ENCODE measurements at places on chromosomes 16 and 17.

GRCh38 chr17:59856859-59857794 is 35.6 kb downstream of the TUBD1 start:
- DNase-seq, result no peak

DNA sequence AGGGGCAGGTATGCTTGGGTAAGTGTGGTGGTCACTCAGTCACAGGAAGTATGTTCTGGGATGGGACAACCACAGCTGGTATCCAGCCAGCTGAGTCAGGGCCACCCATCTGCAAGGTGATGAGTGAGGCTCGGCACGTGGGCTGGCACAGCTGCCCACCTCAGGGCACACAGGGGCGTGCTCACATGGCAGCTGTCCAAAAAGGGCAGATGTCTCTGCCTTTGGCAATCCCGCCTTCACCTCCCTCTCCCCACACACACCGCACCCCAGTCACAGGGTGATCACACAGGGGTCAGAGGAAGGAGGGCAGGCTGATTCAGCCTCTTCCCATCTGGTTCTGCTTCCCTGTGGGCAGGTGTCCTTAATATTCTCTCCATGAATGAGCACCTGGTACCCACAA is 85.9 kb upstream of the TOB1 start:
- DNase-seq, result no peak

DNA sequence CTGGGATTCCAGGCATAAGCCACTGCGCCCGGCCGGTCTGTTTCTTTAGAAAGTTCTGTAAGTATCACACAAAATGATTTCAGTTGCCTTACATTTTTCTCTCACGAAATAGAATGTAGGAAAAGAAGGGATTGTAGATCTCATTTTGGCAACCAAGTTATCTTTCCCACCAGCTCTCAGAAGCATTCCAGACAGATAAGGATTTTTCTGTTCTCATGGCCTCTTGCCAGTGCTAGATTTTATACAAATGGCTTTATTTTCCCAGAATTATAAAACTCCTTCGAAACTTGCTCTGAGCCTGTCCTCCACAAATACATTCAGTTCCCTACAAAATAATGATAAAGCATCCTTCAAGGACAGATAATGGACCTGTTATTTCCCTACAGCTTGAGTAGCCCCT is 46.9 kb downstream of the LCMT1 start:
- no peak for DNase-seq

GRCh38 chr16:30895627-30896260 is 670 bp upstream of the CTF1 start:
- no peak for DNase-seq

DNA sequence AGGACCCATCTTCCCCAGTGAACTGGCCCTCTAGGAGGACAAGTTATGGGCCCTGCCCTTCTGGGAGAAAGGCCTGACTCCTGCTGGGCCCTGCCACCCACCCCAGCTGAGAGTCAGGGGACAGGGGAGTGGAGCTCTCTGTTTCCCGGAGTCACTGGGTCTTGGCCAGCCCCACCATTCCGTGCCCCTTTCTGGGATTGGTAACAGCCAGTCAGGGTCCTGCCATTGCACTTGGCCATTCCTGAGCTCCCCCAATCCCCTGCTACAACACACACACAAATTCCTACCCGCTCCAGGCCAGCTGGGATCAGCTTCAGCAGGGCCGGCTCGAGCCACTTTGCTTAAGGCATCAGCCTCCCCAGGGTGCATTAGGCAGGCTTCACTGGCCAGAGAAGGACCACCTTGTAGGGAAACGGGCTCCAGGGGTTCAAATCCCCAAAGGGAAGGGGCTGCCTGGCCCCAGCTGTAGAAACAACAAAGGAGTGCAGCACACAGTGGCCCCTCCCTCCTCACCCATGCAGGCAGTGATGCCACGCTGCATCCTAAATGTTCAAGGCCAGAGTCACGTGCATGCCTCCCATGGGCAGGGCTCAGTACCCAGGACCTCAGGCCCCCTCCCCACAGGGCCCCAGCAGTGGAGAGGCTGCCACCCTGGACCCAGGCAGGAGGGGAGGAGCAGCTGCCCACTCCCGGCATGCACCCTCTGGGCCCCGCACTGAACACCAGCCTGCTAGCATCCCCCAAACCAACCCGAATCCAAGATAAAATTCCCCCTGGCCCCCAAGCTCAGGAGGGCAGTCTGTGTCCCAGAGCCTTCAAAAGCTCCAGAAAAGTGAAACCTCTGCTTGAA is 37.7 kb downstream of the C16orf78 start:
- DNase-seq, result no peak

DNA sequence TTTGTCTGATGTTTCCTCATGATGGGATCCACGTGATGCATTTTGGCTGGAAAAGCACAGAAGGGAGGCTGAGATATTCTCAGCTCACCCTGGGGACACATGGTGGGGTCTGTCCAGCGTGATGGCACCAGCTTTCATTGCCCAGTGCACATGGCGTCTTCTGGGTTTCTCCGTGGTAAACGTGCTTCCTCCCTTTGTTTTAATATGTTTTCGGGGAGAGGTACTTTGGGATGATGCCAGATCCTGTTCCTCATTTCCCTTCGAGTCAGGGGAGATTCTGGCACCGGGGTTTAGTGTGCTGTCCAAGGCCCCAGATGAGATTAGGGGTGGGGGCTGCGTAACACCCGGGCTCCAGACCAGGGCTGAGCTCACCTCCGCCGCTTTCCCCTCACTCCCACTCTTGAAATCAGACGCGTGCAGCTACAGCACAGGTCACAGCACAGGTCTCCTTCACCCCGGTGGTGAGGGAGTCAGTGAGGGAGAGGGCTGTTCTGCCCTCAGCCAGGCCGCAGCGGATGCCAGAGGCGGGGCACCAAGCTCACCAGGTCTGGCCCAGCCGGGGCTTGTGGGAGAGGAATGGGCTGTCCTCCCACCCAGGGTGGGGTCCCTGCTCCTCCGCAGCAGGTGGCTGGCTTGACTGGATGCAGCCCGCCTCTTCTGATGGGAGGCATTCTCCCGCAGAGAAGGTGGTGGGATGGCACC is 33.9 kb downstream of the COX4I1 start:
- DNase-seq, result no peak

- DNase-seq, result no peak
These were observed 12.3 kb downstream of the CDH1 start for GRCh38 chr16:68749432-68749831.

DNA sequence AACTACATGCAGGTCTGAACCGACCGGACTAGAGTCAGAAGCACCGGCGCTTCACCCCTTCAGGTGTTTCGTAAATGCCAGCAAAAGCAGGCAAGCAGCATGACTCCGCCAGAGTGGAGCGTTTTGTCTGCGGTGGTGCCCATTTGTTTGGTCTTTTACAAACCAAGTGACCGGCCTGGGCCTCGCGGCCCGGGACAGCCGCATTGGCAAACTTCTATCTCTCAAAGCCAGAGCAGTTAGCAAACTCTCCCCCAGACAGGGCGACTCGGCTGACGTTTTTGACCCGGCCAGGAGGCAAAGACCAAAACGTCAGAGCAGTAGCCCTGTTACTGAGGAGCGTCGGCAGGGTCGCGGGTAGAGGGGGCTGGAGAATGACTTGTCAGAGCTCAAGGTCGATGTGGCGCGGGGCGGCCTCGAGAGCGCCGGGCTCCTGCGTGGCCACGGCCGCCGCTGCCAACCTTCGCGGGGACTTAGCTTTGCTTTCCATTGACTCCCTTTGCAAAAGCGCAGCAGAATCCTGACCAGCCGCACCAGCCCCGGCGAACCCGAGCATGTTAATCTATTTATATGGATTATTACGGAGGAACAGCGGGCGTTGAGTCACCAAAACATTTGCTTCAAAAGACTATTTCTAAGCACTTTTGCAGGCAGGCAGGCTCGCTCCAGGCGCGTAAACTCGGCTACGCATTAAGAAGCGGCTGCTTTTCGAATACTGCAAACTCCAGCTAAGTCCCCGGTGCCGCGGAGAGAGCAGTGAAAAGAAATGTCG is 763 bp upstream of the SOX9 start:
- no peak for DNase-seq

Data from effector memory CD8-positive, alpha-beta T cell (primary cell).